ENCODE measurements at places on chromosomes 12 and 14.
A peak's percentile ranks its signal among the peaks of the same experiment; 100 is the strongest.

DNA sequence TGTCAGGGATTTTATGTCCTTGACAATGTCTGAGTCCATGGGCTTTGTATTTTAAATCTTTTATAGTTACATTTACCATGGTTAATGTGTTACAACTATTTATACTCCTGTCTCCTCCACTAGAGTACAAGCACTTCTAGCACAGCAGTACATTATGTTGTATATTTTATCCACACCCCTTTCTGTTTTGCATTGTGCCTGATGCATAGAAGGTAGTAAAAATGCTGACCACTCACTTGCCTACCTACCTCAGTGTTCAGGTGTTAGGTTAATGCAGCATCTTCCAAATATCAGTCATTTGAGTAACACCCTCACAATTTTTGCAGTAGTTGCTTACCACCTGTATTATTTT, 31.1 kb upstream of the SLC38A2 start:
- no peak for DNase-seq

GRCh38 chr12:22334410-22335100, at the start of gene ST8SIA1:
Gene ST8SIA1 (minus strand): TSS chr12:22334707. CDS start chr12:22334232, 475 bp downstream.
- DNase-seq: no peak

DNA sequence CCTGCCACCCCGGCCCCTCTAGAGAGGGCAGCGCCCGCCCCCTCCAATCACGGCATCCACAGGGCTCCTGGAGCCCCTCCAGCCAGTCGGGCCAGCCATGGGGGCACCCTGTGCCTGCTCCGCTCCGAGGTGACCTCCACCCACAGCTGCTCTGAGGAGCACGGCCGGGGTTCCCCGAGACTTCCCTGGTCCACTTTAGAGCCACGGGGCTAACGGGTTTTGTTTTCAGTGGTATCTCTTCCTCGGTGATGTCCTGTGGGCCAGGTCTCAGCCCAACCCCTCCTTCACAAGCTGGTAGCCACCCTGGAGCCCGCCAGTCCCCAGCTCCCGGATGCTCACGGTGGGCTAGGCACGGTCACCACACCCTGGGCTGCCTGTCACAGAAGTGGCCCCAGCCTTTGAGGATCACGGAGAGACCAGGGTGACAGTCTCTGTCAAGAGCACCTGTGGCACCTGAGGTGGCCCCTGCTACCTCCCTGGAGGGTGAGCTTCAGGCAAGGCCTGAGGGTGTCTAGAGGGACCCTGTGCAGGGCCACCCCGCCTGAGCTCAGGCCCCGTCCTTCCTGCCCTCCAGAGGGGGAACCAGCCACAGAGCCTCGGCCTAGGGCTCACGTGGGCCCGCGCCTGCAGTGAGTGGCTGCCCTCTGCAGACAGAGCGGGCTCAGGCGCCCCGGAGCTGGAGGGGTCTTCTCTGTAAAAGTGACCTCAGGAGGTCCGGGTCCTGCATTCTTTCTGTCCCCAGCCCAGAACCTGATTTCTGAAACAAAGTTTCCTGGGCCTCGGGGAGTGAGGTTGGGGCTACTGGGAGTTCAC, 146.0 kb upstream of the C14orf180 start:
- DNase-seq: no peak

GRCh38 chr14:95436354-95436753, 80.1 kb downstream of the SYNE3 start:
- DNase-seq: no peak

GRCh38 chr14:92724516-92725340, 23.7 kb downstream of the LGMN start:
- no peak for DNase-seq

GRCh38 chr12:60119327-60119726, 523.5 kb downstream of the SLC16A7 start:
- DNase-seq: no peak

GRCh38 chr14:89264196-89264800, 152.7 kb downstream of the FOXN3 start:
- no peak for DNase-seq

- DNase-seq: no peak
These were observed 10.8 kb upstream of the MDM1 start for GRCh38 chr12:68342966-68343365.

DNA sequence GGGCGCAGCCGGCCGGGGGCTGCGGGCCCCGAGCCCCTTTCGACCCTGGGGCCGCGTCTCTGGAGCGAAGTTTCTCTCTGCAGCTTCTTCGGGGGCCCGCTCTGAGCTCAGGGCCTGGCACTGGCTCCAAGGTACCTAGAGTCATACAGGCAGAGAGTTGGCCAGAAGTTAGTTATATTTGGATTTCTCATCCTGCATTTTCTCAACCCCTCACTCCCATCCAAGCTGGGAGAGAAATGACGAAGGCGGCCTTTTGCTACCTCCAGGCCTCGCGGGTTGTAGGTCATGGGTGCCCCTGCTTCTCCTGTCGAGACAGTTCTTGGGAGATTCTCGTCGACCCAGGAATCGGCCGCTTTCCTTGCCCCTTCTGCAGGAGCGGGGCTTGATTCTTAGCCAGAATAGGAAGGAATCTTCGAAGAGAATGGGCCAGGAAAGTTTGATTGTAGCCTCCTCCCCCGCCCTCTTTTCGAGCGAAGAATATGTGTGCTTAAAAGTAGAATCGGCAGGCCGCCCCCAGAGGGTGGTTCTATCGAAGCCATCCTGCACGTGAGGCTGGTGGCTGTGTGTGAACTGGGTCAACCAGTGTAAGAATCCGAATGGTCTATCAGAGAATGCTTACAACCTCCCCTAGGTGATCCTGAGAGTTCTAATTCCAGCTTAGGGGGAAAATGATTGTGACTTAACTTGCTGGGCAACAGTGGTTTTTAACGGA, 785 bp downstream of the MLEC start:
- DNase-seq: no peak

- DNase-seq: no peak
These were observed 236.5 kb downstream of the DPF3 start for GRCh38 chr14:72657214-72657921.

DNA sequence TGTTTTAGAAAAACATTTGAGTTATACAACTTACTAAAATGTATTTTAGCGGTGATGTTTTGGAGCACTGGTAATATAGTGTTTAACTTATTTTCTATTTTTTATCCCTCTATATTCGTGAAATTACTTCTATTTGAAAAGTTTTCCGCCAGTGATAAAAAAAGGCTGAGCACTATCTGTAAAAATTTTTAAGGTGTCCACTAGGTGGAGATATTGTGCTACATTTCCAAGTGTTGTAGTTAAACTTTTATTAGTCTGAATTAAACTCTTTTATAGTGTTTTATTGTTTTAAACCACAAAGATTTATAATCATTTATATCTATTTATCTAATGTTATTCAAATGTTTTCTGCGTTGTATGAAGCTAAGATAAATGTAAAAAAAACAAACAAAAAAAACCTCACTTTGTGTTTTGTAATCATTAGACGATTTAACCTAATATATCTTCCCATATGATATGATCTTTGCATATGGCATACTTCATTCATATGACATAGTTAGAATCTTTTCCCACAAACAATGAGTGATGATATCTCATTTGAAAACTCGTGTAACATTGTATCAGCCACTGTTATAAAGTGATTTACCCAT, 11.8 kb downstream of the ALG10B start:
- DNase-seq: no peak

DNA sequence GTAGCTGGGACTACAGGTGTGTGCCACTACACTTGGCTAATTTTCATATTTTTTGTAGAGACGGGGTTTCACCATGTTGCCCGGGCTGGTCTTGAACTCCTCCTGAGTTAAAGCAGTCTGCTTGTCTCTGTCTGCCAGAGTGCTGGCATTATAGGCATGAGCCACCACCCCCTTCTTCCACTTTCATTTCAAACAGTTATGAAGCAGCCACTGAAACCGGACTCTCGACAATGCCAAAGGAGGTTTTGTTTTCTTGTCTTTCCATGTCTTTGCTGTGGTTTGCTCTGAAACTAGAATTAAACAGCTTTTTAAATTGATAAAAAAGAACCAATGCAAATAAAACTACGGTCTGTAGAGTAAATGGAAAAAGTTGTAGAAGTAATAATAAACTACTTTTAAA, 30.4 kb downstream of the RAP1B start:
- DNase-seq: peak; percentile 22

- DNase-seq: no peak
These were observed 9.4 kb upstream of the KLRB1 start for GRCh38 chr12:9617124-9617523.

- no peak for DNase-seq
These were observed 36.4 kb upstream of the GARIN6 start for GRCh38 chr12:99611117-99611516.

- DNase-seq: no peak
These were observed 2.5 kb downstream of the SCN8A start for GRCh38 chr12:51593539-51593938.

DNA sequence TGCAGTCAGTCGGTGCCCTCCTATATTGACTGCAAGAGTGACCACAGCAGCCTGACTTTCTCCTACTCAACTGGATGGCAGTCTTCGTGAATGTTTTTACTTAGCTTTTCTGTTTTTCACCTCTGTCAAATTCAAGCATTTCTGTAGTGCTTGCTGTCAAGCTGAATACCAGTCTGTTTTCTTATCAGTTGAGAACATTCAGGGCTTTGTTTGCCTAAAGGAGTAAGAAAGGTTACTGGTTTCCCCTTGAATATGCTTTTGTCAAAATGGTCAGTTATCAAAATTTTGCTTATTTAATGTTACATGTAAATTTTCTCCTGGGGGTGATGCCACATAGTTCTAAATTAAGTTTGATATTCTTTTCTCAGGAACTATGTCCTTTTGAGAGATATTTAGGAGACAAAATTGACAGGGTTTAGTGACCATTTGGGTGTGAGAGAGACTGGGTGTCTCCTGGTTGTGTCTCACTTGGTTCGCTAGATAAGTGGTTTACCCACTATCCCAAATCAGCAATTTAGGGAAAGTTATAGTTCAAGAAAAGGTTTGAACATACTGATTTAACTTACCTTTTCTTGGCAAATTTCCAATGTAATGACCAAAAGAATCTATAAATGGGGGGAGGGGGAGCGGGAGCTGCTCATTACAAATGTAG, 366.3 kb downstream of the TMTC2 start:
- no peak for DNase-seq

GRCh38 chr12:121558956-121559355, 21.9 kb downstream of the KDM2B start:
- DNase-seq: no peak

DNA sequence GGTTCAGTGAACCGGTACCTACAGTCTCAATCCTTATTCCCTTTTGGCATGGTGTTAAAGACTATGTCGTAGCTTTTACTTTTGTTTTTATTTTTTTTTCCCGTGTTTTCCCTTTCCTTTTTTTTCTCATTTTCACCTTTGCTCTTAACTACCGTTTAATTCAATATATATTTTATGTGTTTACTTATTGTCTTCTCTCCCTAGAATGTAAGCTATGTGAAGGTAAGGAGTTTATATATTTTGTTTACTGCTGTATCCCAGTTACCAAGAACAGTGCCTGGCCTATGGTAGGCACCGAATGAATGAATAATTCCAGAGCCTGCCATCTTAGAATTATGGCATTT, 261 bp upstream of the MLH3 start:
- no peak for DNase-seq

DNA sequence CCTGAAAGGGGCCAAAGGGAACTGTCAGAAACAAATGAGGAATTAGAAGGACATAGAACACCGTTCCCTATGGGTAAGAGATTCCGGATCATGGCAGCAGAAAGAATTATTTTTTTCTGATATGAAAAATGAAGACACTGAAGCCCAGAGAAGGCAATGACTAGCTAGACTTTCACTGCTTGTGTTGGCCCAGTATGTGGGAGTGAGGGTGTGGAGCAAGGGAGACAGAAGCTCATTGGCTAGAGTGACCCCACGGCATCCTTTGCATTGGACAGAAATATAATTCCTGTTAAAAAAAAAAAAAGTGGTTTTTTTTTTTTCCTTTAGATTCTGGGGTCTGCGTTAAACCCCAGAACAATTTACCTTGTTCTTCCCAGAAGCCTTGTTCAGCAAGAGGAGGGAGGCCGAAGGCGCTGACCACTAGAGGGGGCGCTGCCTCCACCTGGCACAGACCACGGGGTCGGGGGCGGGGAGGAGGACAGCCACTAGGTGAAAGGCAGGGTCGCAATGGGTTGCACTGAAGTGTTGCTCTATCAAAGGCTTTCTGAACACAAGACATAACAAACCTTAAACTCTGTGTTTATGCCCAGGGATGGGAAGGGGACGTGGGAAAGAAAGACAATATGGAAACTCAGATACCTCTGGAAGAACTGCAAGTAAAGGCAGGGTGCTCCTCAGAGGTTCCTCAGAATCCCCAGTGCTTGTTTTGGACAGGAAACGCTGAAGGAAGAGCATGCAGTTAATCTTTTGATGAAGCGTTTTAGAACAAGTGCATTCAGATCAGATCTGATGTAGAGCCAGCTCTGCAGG, 156.8 kb downstream of the KCNA5 start:
- DNase-seq: peak; percentile 22

DNA sequence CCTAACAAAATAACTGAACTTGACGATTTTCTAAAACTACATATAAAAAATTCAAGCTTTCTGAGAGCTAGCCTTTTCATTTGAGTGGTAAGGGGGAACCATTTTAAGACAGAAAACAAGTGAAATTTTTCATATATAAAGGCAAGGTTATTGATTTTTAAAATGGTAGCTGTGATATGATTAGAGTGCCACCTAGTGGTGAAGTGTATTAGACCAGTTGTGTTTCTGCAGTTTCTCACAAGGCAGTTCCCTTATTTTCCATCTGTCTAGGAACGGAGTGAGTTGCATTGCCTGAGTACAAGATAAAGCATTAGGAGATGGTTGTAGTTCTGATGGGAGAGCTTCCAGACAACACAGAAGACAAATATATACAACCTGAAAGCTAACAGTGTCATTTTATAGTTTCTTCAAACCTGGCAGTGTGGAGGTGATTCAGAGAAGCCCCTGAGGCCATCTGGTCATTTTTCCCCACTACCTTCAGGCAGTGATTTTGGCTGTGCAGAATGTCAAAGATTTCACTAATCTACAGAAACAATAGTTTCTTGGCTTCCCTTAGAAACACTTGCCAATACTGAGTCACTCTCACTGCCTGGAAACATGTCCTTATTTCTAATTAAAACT, 180.8 kb downstream of the C12orf50 start:
- no peak for DNase-seq

- no peak for DNase-seq
These were observed 40.2 kb downstream of the RIC8B start for GRCh38 chr12:106814714-106815113.

DNA sequence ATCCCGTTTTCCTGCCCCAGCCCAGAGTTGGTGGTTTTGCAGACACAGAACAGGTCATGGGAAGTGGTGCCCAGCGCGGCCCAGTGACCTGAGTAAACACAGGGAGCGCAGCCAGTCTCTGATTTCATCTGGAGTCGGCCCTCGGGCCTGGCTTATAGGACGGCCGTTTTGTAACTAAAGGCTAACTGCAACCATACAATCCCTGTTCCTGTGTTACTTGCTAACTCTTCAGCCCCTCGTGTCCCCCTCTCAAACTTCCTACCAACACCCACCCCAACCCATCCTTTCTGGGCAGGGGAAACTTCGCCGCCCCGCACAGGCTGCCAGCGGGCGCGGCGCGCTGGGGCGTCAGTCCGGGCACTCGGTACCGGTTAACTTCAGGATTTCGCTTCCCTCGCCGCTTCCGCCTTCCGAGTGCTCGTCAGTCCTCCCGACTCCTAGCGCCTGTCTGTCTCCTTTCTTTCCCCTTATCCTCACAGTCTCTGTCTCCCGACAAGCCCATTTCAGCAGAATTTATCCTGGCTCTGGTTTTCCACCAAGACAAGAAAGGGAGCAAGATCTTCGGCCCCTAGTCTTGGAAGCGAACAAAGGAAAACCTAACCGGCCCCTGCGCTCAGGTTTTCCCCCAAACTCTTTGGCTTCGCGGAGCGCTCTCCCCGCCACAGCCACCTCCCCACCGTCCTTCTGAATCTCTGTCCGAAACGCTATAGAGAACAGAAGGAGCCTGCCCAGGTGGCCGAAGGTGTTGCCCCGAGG, 2.0 kb downstream of the SIX1 start:
- no peak for DNase-seq

GRCh38 chr12:26851031-26851809, 18.2 kb upstream of the ITPR2 start:
- no peak for DNase-seq
